ENCODE measurements at places on chromosomes 13 and 19.

DNA sequence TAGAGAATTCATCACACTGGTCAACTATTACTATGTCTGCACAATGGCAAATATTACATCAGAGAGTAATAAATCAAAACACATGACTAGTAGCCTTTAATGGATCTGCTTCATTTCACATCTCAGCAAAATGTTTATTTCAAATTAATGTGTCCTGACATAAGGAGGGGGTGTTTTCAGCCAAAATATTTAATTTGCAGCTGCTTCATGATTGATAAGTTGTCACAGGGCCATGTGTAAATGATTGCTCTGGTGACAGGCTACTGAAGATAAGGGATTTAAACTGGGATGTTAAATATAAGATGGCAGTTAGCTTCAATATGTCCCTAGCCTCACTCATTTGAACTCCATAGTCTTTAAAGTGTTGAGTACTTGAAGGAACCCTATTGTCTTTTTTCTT lies 303.3 kb downstream of the OXGR1 start:
- no peaks in the 10 kb centered on the region for H3K36me3 ChIP-seq
- H3K27me3 ChIP-seq: no peaks in the 10 kb centered on the region
- H3K4me3 ChIP-seq: no peak overlapping the region
- no peak overlapping the region for H3K27ac ChIP-seq

GRCh38 chr19:12884926-12885748 lies 1.9 kb downstream of the KLF1 start:
- peak overlapping the region; percentile 28 for H3K4me3 ChIP-seq
- H3K27ac ChIP-seq: no peak overlapping the region
- no peaks in the 10 kb centered on the region for H3K4me1 ChIP-seq
- DNase-seq: no peak
- H3K27me3 ChIP-seq: no peaks in the 10 kb centered on the region
- H3K36me3 ChIP-seq: no peaks in the 10 kb centered on the region

- H3K27me3 ChIP-seq: no peaks in the 10 kb centered on the region
- no peaks in the 10 kb centered on the region for H3K36me3 ChIP-seq
- peaks cover 17% of the 10 kb centered on the region for H3K4me1 ChIP-seq
- DNase-seq: no peak
- no peak overlapping the region for H3K4me3 ChIP-seq
- no peak overlapping the region for H3K27ac ChIP-seq
Observed at GRCh38 chr13:101205408-101205807, 210.9 kb downstream of the NALCN start.

- no peaks in the 10 kb centered on the region for H3K27me3 ChIP-seq
- H3K4me3 ChIP-seq: no peak overlapping the region
- no peak for DNase-seq
- H3K4me1 ChIP-seq: no peaks in the 10 kb centered on the region
Observed at GRCh38 chr13:73828811-73829210, 305.4 kb downstream of the KLF12 start.

DNA sequence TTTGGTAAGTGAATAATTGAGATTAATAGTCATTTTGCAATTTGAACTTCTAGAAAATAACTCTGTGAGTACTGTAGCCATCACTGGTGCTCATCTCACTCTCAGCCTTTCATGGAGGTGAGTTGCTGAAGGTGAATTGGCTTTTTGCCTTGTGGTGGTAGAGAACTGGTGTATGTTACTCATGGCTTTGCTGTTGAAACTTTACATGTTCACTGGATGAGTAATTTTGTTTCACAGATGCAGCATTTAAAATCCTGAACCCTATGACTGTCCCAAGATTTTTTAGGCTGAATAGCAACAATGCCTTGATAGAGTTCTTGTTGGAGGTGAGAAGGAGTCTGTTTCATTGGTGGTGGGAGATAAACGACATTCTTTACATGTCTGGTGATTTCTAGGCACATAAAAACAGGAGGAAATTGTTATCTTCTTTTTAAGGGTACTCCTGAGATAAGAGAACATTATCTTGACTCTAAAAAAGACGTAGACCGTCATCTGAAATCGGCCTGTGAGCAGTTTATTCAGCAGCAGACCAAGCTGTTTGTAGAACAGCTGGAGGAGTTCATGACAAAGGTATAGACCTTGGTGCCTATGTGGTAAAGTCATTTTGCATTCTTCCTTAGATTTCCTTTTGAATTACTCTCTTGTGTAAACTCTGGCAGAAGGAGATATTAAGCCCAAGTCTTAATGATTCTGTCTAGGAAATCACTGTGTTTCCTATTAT lies 53.9 kb downstream of the COG3 start:
- H3K27me3 ChIP-seq: no peaks in the 10 kb centered on the region
- peak overlapping the region; percentile 17 for H3K27ac ChIP-seq
- DNase-seq: no peak
- no peak overlapping the region for H3K4me3 ChIP-seq

GRCh38 chr19:19742773-19743172 lies 9.9 kb upstream of the ZNF14 start:
- H3K27me3 ChIP-seq: no peaks in the 10 kb centered on the region
- H3K4me1 ChIP-seq: no peaks in the 10 kb centered on the region
- no peak for DNase-seq
- H3K36me3 ChIP-seq: no peaks in the 10 kb centered on the region
- no peak overlapping the region for H3K27ac ChIP-seq

DNA sequence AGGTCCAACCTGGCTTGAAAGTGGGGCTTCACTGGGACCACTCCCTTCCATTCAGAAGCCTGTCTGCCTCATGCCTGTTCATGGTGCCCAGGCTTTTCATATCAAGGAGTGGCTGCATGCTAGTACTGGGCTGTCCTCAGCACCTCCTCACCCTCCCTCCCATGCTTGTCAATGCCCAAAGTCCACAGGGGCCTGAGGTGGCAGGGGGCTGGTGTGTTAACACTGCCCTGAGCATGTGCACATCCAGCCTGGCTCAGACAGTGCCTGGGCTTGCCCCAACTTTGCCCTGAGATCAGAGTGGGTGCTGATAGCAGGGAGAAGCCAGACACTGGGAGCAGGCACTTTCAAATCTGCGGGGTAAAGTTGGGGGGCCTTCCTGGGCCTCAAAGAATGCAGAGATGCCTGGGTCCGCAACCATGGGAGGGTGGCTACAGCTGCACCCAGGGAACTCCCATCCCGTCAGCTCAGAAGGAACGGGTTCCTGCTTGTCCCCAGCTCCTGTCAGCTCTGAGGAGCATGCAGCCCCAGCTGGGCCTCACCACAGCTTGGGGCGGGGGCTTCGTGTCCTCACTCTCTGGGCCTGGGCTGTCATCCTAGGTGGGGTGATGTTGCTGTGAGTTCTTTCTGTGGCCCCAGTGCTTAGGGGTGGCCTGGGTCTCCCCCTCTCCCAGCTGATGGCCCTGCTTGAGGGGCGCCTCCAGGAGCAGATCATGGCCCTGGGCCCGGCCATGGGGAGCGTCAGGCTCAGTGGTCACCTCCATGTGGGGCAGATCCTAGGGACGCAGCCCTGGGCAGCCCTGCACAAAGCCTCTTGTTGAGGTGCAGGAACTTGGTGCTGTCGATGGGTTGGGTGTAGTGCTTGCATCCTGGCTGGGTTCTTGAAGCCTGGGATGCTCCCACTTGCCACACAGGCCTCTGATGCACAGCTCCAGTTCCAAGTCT lies 830.6 kb upstream of the SLITRK5 start:
- no peak for DNase-seq
- H3K27ac ChIP-seq: no peak overlapping the region
- no peaks in the 10 kb centered on the region for H3K27me3 ChIP-seq
- H3K36me3 ChIP-seq: no peaks in the 10 kb centered on the region

GRCh38 chr19:39617745-39618144 lies 15.4 kb downstream of the LGALS13 start:
- H3K4me1 ChIP-seq: no peaks in the 10 kb centered on the region
- H3K36me3 ChIP-seq: no peaks in the 10 kb centered on the region
- no peak for DNase-seq
- H3K4me3 ChIP-seq: no peak overlapping the region
- H3K27me3 ChIP-seq: peaks cover 25% of the 10 kb centered on the region

DNA sequence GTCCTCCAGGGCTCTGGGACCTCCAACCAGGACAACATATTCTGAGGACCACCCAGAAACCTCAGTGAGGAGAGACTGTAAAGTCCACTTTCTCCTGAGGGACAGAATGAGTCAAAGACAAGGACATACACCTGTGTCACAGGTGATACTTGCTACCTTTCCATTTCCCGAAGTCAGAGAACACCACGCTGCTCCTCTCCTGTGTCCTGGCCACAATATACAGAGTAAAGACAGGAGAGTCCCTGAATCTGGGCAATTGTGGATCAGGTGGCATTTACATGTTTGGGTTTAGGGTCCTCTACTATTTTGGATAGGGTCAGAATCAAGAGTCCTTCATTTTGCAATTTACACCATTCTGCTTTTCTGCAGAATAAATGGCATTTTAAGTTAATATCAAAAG lies 4.9 kb downstream of the MED26 start:
- H3K27me3 ChIP-seq: no peaks in the 10 kb centered on the region
- H3K4me1 ChIP-seq: no peaks in the 10 kb centered on the region
- peaks cover 10% of the 10 kb centered on the region for H3K36me3 ChIP-seq
- no peak overlapping the region for H3K4me3 ChIP-seq

DNA sequence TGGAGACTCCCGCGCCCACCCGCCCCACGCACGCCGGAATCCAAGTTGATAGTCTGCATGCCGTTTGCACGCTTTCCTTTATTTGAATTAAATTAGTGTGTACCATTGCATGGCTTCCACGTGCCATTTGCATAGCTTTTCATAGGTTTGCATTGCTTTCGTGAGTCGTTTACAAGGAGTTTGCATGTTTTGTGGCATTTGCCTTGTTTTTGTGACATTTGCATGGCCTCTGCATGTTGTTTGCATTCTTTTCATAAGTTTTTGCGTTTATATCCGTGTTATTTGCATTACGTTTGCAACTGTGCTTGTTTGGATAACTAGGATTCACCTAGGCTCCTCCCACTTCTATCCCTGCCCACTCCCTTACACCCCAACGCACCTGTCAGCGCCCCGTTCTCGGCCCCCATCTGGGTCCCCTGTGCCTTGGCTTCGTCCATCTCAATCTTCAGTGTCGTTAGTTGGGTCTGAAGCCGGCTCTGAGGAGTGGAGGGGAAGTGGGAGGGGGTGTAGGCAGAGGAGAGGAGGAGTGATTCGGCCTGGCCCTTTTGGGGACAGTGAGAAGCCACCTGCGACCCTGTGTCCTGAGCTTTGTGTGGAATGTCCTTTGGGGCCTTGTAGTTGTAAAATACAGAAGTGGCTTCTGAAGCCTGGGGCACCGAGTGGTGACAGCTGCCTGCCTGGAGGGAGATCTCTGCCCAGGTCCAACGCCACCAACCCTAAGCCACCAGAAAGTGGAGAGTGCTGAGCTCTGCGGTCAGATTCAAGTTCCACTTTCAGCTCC lies 2.4 kb downstream of the CCDC194 start:
- no peaks in the 10 kb centered on the region for H3K27me3 ChIP-seq
- H3K4me1 ChIP-seq: no peaks in the 10 kb centered on the region
- DNase-seq: no peak
- H3K4me3 ChIP-seq: peak overlapping the region; percentile 29

GRCh38 chr13:99861771-99862170 lies 109.8 kb downstream of the ZIC5 start:
- no peaks in the 10 kb centered on the region for H3K4me1 ChIP-seq
- no peak for DNase-seq
- H3K36me3 ChIP-seq: no peaks in the 10 kb centered on the region

GRCh38 chr19:35641515-35642151 lies at the start of gene ETV2:
ETV2 (plus strand) TSS chr19:35641745; CDS start chr19:35642461, 716 bp downstream.
- peaks cover 15% of the 10 kb centered on the region for H3K36me3 ChIP-seq
- H3K27ac ChIP-seq: no peak within 1 kb of the TSS
- no peak for DNase-seq
- no peaks in the 10 kb centered on the region for H3K4me1 ChIP-seq
- H3K4me3 ChIP-seq: no peak within 1 kb of the TSS
- H3K27me3 ChIP-seq: no peaks in the 10 kb centered on the region

DNA sequence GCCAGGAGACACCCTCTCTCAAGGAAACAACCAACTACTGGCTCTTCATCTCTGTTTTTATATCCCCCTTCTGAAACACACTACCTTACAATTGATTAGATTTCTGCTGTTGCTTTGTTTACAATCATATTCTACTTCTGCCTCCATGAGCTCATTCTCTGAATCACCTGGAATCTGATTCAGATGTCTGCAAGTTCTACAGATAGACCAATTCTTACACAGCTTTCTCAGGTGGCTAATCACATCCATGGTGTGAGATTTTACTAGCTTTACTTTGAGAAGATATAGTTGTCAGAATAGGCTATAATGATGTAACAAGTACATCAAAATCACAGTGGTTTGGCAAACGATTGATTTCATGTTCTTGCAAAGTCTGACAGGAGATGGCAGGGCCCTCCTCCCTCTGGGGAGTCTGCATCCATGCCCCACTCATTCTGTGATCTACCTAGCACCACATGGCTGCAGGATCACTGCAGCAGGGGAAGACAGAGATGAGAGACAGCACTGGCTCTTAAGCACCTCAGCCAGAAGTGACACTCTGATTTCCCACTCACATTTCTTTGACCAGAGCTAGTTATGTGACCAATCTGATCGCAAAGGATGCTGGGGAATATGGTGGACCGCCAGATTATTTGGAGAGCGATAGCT lies 243.7 kb downstream of the FOXO1 start:
- no peak for DNase-seq
- no peaks in the 10 kb centered on the region for H3K36me3 ChIP-seq
- no peak overlapping the region for H3K27ac ChIP-seq
- no peak overlapping the region for H3K4me3 ChIP-seq

- no peaks in the 10 kb centered on the region for H3K4me1 ChIP-seq
- H3K27me3 ChIP-seq: no peaks in the 10 kb centered on the region
- no peak overlapping the region for H3K27ac ChIP-seq
- DNase-seq: no peak
- no peaks in the 10 kb centered on the region for H3K36me3 ChIP-seq
- H3K4me3 ChIP-seq: no peak overlapping the region
Observed at GRCh38 chr19:45117167-45117594, 24.2 kb downstream of the PPP1R37 start.

- H3K4me1 ChIP-seq: peaks cover 17% of the 10 kb centered on the region
- no peaks in the 10 kb centered on the region for H3K36me3 ChIP-seq
- no peak overlapping the region for H3K4me3 ChIP-seq
Observed at GRCh38 chr19:10532457-10532856, 11.2 kb upstream of the ATG4D start.

GRCh38 chr13:111114362-111115060 lies 599 bp upstream of the ARHGEF7 start:
- H3K4me3 ChIP-seq: peak overlapping the region; percentile 23
- no peak overlapping the region for H3K27ac ChIP-seq
- H3K27me3 ChIP-seq: peaks cover 88% of the 10 kb centered on the region

DNA sequence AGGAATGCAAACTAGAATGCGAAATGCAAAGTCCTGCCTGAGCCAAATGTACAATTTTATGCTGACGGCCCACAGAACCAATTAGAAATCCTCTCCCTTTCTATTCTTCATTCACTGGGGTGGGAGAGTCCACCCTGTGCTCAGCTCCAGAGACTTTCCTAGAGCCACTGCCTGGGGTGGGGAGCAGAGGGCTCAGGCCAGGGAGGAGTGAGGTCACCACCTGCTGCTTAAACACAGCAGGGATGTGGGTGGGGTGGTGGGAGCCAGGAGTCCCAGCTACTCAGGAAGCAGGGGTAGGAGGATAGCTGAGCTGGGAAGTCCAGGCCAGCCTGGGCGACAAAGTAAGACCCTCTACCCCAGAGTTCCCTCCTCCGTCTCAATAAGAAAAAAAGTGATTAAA lies 26.9 kb upstream of the ZNF83 start:
- H3K27me3 ChIP-seq: no peaks in the 10 kb centered on the region
- H3K4me1 ChIP-seq: peaks cover 19% of the 10 kb centered on the region
- peak overlapping the region; percentile 49 for H3K27ac ChIP-seq

- no peak overlapping the region for H3K27ac ChIP-seq
- H3K4me1 ChIP-seq: no peaks in the 10 kb centered on the region
- H3K27me3 ChIP-seq: no peaks in the 10 kb centered on the region
- H3K36me3 ChIP-seq: peaks cover 75% of the 10 kb centered on the region
- no peak for DNase-seq
Observed at GRCh38 chr19:47755762-47756626, 10.6 kb downstream of the NOP53 start.

- no peaks in the 10 kb centered on the region for H3K27me3 ChIP-seq
- DNase-seq: peak; percentile 71
- H3K4me3 ChIP-seq: no peak overlapping the region
- peaks cover 9% of the 10 kb centered on the region for H3K4me1 ChIP-seq
Observed at GRCh38 chr13:31945202-31945961, 86.2 kb upstream of the FRY start.

All from RWPE2 (cell line).